ENCODE measurements at places on chromosomes 7 and 10.

DNA sequence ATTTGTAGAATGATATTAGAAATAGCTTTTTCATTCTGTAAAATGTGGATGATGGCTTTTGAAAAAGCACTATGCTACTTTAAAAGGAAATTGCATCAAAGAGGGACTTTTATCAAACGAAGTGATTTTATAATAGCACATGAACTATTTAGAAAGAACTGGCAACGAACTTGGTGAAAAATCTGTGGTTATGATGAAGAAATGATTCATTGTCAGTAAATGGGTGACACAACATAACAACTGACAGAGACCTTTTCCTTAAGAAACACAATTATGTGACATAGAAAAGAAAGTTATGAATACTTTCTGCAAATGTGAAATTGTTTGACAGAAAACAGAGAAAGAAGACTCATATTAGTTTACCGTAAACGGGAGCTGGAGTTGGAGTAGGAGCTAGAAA is 60.7 kb upstream of the LAMB4 start:
- no peak for DNase-seq

DNA sequence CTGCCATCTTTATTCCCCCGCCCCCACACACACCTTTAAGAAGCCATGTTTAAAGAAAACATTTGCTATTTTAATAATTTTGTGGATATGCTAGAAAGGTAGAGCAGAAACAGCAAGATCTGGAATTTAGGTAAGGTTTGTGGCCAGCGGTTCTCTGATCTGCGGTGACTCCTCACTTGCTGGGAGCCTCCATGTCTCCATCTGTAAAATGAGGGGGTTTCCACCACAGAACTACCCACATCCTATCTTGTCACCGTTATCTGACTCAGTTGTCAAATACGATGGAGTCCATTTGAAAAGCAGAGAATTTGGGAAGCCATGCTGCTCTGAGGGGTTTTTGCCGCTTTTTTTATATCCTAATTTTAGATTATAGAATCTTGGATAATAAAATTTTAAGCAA is 23.3 kb downstream of the MACC1 start:
- no peak for DNase-seq

DNA sequence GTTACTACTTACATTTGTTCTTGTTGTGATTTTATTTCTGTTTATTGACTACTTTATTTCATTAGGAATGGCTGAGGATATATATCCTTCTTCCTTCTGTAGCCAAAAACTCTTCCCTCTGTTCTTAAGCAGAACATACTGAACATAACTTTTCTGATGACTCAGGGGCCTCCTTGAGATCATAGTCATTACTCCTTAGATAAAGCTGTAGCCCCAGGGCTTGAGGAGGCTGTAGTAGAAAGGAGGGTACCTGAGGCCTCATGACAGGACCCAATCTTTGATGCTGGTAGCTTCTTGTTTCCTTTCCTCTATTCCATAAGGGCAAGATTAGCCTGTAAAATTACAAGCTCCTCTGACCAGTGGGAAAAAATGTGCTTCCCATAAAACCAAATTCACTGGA is 41.2 kb upstream of the FGFR2 start:
- no peak for DNase-seq

DNA sequence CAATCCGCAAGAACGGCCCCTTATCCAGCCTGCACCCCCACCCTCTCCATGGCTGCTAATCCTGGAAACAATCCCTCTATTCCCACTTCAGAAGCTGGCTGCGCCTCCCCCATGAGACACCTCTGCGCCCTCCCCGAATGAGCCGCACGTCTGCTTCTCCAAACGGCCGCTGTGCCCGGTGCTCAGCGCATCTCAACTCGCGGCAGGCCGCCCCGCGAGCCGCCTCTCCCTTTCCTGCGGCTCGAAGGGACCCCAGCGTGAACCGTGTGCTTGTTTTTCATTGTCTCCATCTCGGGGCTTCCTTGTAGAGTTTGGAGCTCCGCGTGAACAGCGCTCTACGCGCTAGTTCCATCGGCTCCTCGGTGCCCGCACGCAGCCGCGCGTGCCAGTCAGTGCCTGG is 20.8 kb upstream of the FXYD4 start:
- DNase-seq: no peak

DNA sequence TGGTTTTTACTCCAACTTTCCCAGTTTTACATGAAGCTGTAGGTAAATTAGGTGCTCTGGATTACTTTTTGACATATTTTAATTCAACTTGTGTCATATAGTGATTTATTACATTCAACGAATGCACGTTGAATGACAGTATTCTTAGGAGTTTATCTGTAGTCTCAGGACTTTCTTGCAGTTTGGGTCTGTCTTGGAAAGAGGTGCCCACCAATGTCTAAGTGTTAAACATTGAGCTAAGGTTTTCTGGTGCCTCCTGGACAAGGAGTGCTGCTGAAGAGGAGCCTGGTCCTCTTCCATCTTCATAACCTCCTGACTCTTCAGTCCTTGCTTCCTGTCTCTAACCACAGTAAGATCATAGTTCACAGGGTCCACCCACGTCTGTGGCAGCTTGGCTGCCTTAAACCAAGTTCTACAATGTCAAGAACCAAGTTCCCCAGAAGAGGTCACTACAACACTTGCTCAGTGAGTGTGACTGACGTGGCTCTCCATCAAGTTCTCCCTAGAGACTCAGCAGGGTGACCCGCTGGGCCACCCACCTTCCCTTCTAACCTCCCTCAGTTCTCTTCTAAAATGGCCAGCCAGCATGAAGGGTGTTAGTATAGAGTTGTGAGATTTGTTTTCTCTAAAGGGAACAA is 6.1 kb downstream of the NPY start:
- DNase-seq: no peak

- no peak for DNase-seq
These were observed 5.7 kb downstream of the DEPP1 start for GRCh38 chr10:44972874-44973306.

DNA sequence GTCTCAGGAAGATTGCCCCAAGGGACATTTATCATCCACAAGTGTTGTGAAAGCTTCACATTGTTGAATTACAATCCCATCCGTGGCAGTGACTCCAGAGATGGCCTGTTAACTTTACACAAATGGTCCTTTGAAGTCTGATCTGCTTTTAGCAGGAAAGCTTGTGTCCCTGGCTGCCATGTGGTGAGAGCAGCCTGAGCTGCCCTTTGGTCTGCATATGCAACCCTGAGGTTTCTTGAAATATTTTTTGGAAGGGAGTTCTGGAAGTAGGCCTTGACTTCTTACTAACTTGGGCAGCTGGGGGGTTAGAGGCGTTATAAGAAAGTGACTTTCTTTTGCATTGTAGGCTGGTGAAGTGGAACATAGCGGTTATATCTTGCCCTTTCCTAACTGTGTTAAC is 41.3 kb upstream of the FAM180A start:
- no peak for DNase-seq

GRCh38 chr7:139403601-139404000 is 43.9 kb downstream of the LUC7L2 start:
- no peak for DNase-seq

DNA sequence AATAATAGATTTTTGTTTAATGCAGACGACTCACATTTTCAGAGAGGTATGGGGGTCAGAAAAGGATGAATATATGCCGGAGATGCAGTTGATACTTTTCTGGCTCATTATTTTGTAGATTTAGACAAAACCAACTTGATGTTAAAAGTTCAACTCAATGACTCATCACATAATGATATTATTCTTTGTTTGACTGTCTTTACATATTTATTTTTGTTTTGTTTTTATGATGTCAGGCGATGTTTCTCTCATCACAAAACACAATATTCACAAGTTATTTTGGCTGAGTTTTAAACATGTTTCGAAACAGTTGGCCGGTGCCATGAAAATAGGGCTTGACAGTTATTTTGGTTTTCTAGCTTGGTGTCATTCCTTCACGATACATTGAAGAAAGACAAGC is 1.3 kb downstream of the GJD4 start:
- DNase-seq: no peak

GRCh38 chr10:128664729-128665128 is 538.5 kb upstream of the MKI67 start:
- DNase-seq: no peak

DNA sequence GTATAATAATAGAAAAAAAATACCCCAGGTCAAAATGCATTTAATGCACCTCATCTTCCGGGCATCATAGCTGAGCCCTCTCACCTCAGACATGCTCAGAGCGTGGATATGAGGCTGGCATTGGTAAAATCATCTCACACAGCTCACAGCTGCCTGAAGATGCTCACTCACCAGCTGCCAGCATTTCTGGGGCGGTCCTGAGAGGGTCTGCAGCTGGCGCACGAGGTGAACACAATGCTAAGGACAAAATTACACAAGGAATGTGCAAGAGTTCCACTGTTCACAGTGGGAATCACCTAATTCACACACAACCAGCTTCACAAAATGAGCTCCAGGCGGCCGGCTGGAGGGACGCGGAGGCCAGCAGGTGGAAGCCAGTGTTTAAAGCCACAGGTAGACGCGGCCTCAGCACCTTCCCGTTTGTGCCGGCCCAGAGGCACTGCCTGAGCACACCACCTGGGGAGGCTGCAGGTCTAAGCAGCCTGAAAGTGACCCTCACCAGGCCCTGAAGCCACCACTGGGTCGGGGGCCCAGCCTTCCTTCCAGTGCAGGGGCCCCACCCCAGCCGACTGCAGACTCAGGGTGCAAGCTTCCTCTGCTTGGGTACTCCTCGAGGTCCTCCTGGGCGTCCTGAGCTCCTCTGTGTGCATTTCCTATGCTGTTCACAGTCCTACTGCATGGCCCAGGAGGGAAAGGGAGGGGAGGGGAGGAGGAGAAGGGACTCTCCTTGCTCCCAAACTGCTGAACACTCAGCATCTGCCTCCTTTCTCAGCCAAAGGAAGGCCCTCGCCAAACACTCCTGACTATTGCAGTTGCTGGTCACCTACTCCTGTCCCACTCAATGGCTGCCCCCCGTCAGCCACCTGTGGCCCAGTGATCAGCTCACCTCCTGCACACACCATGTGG is 61.2 kb upstream of the FAM20C start:
- DNase-seq: no peak

GRCh38 chr7:70571403-70571934 is 560.5 kb upstream of the GALNT17 start:
- DNase-seq: no peak

GRCh38 chr10:120513307-120513796 is 56.3 kb downstream of the PLPP4 start:
- DNase-seq: no peak

DNA sequence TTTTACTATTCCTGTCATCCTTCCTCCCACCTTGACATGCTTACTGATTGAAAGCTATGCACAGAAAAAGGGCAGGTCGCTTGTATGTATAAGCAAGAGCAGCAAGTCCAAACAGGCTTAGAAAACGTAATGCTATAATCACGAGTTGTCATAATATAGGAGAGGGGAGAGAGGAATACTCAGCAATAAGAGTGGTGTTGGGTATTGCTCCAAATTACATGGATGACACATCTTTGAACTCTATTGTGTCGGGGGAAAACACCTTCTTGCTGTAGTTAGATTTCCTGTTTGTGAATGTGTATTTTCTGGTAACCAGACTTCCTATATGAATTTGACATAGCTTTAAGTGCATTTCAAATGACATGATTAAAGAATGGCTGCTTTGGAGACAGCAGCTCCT is 7.5 kb downstream of the MET start:
- no peak for DNase-seq

DNA sequence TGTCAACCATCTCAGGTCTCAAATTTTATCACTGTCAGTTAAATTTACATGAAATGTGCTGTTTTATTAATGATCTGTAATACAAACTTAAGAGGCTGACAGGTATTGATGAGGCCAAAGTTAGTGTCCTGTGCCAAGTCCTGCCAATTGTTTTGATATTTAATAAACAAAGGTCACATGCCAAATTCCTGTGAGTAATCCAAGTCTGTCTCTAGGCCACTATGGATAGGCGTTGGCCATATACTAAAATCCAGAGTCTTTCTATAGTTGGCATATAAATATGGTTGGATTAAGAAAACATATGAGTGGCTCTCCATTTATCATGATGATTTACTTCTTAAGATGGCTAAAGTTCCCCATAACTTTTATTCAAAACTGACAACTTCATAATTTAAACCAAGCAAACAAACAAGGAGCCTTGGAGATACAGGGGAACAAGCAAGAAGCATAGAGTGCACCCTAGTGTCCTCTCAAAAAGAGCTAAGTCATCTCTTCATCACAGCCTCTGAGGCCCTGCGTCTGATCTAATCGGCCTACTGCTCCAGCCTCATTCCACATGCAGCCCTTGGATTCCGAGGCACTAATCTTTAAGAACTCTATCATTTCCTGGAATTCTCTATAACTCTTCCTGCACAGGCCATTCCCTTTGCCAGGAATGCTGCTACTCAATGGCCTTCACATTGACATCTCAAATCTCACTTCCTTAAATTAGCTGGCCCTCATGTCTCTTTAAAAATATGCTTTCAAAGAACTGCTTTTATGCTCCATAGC is 32.7 kb upstream of the NRCAM start:
- no peak for DNase-seq

DNA sequence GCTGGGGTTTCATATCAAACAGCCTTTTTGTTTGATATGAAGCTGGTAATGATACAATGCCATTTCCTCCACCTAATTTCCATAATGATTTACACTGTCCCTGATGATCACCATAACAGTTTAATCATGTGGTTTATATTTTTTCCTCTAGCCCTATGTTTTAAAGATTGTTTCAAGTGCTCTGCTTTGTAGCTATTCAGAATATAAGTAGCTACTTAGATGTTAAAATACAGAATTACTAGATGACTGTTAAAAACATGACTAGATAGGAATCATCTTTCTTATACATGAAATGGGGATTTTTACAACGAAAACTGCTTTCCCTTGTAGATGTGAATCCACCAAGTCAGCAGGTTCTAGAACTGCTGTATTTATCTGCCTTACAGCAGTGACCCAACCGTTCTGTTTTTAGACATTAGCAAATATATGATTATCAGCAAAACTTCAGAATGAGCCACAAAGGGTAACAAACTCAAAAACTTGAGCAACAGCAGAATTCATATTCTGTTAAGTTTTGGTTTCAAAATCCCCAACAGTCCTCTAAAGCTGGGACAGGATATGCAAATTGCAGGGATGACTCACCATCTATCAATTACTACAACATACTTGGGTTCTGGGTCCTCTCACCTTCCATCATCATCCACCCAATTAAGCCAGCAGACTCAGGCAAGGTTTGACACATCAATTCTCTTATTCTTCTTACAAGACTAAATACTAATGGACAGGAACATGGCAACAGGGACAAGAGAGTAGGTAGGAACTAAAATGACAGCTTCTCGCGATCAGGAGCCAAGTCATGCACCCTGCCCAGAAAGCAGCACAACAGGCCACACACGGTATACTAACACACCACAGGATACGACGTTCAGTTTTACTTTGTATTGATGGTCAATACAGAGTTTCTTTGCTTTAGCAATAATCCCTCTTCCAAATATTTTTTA is 83.9 kb downstream of the PIP4K2A start:
- no peak for DNase-seq

- no peak for DNase-seq
These were observed 254.5 kb downstream of the SKIDA1 start for GRCh38 chr10:21270976-21271375.

GRCh38 chr10:1159131-1160061 is 103.2 kb downstream of the WDR37 start:
- DNase-seq: no peak

- DNase-seq: no peak
These were observed 611 bp downstream of the NDUFA5 start for GRCh38 chr7:123557016-123557397.

- no peak for DNase-seq
These were observed 100.5 kb downstream of the FGFR2 start for GRCh38 chr10:121497513-121498470.

- no peak for DNase-seq
These were observed 116.6 kb downstream of the KLF6 start for GRCh38 chr10:3668276-3668965.

- no peak for DNase-seq
These were observed 77.0 kb downstream of the AASS start for GRCh38 chr7:122067077-122067476.
